ENCODE measurements at places on chromosomes 2 and 18.
A peak's percentile ranks its signal among the peaks of the same experiment; 100 is the strongest.

GRCh38 chr2:17975401-17975800, 96.9 kb downstream of the KCNS3 start:
- no peak for DNase-seq

- DNase-seq, result peak; percentile 34
These were observed 21.6 kb upstream of the SULT1C2 start for GRCh38 chr2:108267101-108267500.

GRCh38 chr2:235286622-235287374, 207.0 kb upstream of the AGAP1 start:
- DNase-seq, result no peak

DNA sequence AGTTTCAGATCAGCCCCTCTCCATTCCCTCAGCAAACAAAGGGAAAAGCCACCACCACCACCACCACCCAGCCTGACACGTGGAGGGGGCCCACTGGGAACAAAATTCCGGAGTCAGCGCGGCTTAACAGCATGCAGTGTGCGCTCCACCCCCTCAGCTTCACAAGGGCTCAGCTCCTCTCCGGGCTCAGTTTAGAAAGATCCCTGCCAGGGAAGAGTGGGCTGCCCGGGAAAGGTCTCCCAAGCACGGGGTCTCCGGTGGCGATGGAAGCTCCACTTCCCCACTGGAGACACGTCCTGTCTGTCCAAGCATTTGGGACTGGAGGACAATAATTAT, 55.7 kb downstream of the SNORC start:
- no peak for DNase-seq

- DNase-seq, result peak; percentile 73
These were observed 86.5 kb upstream of the EPB41L3 start for GRCh38 chr18:5630057-5630899.

GRCh38 chr2:27980242-27980641, 89.7 kb downstream of the BABAM2 start:
- peak; percentile 50 for DNase-seq

DNA sequence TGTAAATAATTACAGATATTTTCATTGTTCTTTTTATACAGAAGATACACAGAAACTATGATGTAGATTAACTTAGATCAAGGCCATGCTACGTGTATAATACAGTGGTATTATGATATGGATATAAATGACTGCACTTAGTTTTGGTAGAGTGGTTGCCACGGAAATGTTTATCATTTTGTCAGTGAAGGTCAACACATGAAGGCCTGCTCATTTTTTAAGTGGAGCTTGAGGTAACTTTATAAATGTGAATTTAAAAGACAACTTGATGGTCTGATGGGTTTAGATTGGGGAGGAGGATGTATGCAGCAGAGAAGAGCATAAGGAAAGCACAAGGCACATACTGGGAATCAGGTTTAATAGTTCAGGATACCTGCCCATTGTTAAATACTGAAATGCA, 14.4 kb upstream of the BBS5 start:
- peak; percentile 54 for DNase-seq

DNA sequence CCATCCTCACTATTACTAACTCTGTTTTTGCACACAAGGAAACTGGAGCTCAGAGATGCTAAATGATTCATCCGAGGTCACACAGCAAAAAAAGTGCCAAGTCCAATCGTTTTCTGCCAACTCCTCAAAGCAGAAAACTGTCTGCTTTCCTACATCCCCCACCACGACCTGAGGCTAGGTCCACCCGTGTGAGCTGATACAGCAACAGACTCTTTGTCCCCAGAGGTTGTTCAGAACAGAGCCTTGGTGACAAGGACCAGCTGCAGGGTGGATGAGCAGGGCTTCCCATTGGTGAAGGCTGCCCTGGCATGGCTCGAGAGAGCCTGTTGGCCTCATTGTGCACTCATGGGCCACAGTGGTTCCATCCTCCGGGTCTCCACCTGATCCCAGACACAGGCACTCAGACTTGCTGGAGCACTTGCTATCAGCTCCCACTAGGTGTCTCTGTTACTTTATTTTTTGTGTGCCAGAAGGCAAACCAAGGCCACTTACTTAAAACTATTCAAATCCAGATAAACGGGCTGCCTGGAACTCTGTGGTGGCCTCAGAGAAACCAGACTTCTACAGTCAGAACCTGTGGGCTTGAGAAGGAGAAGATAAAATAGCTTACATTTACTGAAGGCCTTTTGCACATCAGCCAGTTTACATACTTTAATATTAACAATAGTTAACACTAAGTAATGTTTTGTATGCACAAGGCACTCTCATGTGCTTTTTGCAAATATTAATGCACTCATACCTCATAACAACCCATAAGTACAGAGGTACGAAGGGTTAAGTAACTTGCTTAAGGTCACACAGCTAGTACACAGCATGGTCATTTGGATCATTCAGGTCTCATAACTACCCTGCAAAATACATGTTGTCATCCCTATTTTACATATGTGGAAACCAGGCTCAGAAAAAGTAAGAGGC, 62.9 kb upstream of the CTIF start:
- peak; percentile 74 for DNase-seq

DNA sequence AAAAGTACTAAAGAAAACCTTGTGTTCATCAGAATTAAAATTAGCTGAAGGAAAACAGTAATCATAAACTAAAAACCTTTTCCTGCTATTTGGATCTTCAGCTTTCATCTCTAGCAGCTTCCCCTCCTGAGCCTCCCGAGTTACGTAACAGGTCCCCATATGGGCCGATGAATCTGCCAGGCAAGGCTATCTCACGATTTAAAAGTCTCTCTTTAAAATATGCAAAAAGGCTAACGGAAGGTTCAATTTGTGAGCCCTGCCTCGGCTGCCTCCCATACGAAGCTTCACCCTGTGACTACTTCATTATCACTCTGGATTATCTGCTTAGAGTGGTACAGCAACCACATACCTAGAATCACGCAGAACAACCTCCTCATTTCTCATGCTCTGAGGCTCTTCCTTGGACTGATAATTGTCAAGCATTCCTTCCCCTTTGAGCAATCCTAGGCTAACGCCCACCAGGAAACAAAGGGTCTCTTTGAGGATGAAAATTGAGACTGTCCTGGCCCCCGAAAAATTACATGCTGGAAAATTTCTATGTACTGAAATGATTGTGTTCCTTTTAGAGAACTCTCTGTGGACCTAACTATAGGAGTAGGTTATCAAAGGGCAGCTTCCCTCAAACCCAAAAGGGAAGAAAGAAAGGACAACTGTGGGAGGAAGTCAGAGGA, 147.4 kb downstream of the ZEB2 start:
- DNase-seq, result peak; percentile 37

- no peak for DNase-seq
These were observed 11.7 kb downstream of the EFHD1 start for GRCh38 chr2:232645061-232645460.

GRCh38 chr2:216763396-216763795, 68.0 kb upstream of the IGFBP5 start:
- DNase-seq, result no peak

GRCh38 chr2:119753041-119753929, 6.4 kb upstream of the PTPN4 start:
- DNase-seq, result peak; percentile 59

DNA sequence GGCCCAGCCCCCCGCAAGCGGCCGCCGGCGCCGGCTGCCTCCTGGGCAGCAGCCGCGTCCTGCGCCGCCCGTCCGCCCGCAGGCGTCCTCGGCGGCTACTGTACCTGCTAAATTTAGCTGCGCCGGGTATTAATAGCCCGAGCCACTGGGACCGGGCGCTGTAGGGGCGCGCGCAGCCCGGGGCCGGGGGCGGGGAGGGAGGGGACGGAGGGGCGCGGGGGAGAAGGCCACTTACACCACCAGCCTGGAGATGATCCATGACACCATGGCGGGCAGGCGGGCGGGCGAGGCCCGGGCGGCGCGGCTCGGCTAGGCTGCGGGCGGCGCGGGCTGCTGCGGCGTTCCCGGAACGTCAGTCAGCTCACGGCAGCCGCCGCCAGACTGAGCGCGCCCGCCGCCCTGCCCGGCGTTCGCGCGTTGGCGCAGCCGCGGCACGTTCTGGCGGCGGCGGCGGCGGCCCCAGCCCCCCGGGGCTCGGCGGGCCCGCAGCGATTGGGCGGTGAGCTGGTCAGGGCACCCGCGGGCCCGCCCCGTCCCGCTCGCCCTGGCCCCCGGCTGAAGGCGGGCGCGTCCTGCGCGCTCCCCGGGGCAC, at the start of gene REEP1:
Gene REEP1 (minus strand): TSS at position 383 of the 592 bp plus-strand sequence. CDS start 116 bp downstream, at position 267.
- DNase-seq, result peak; percentile 13

- DNase-seq, result peak; percentile 45
These were observed 2.1 kb downstream of the CTDP1 start for GRCh38 chr18:79681484-79682387.

DNA sequence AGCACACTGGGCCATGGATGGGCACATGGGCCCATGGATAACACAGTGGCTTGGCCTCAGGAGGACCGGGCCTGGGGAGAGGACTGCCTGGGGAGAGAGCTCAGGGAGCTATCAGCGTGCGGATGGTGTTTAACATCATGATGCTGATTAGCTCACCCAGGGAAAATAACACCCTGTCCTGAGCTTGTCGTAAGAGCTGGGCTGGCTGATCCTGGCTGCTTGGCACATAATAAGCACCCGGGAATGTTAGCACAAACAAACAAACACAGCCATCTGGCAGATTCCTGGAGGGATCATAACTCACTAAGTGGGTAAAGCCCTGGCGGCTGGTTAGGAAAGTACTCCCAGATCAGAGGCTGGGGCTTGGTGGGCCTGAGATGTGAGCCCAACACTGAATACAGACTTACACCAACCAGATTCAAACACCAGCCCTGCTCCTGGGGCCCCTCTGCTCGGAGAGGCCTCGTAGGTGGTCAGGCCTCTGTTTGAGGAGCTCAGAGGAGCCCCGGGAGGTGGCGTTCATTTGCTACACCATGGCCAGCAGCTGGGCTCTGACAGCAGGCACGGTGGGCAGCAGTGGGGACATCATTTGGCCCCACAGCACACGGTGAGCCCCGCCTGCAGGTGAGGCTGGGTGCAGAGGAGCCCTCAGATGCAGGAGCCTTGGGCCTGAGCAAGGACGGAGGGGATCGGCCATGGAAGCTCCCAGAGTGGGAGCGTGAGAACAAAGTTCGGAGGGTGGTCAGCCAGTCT, 193.4 kb upstream of the HDAC4 start:
- DNase-seq, result no peak

GRCh38 chr2:45649462-45649857, 2.0 kb upstream of the PRKCE start:
- no peak for DNase-seq

DNA sequence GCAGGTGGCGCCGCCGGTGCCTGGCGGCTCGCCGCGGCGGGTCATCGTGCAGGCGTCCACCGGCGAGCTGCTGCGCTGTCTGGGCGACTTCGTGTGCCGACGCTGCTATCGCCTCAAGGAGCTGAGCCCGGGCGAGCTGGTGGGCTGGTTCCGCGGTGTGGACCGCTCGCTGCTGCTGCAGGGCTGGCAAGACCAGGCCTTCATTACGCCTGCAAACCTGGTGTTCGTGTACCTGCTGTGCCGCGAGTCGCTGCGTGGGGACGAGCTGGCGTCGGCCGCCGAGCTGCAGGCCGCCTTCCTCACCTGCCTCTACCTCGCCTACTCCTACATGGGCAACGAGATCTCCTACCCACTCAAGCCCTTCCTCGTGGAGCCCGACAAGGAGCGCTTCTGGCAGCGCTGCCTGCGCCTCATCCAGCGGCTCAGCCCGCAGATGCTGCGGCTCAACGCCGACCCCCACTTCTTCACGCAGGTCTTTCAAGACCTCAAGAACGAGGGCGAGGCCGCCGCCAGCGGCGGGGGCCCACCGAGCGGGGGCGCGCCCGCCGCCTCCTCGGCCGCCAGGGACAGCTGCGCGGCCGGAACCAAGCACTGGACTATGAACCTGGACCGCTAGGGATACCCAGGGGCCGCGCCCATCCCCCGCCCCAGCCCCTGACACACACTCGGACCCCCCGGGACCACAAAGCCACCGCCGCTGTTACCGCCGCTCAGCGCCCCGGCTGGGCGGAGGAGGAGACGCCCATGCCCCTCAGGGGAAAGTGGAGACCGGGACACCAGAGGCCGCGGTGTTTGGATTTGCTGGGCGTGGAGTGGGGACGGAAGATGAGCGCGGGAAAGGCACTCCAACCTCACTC, 1.1 kb downstream of the CDK5R2 start:
- no peak for DNase-seq

GRCh38 chr2:69801745-69802290, 27.6 kb upstream of the GMCL1 start:
- DNase-seq, result no peak

Measured in common myeloid progenitor, CD34-positive (primary cell).